H9 (cell line): ENCODE measurements at places on chromosomes 5 and 9. TPM values are rescaled to one million over a fixed set of nuclear protein-coding genes. Genes with fewer than 3 reads are reported as not detected.

- no peak for DNase-seq
Measured at GRCh38 chr5:172899436-172899835, 59.8 kb upstream of the RPL26L1 start.

GRCh38 chr5:103562453-103563157, at the start of gene NUDT12:
Gene NUDT12 (minus strand): TSS chr5:103562789. CDS start chr5:103560248, 2,541 bp downstream.
- DNase-seq = peak; percentile 91

- DNase-seq = no peak
Measured at GRCh38 chr9:89740722-89741121, 135.9 kb downstream of the GADD45G start.

DNA sequence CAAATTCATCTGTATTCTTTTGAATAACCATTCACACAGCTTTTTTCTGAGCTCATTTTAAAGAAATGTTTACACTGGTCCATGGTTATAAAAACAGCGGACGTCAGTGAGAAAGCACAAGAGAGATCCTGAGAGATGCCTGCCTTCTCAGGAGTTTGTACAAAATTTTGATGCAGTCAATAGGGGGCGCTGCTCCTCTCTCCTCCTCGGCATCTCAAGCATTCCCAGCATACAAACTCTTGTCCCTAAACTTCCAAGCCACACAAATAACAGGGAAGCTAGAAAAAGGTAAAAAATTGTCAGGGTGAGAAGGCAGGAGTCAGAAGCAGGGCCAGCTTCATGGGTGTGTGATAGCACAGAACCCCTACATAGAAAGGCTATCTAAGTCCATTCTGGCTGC, 11.2 kb upstream of the CCDC152 start:
- DNase-seq = peak; percentile 61

GRCh38 chr5:37198842-37199241, 50.3 kb downstream of the CPLANE1 start:
- DNase-seq = no peak

STC2 gene
- total RNA-seq = 73.5 and 77.7 TPM in 2 replicates

MAMDC2 gene
- 4.6 TPM in 2 replicates for total RNA-seq

GRCh38 chr5:139659695-139660101, 11.5 kb downstream of the CXXC5 start:
- DNase-seq = no peak

DNA sequence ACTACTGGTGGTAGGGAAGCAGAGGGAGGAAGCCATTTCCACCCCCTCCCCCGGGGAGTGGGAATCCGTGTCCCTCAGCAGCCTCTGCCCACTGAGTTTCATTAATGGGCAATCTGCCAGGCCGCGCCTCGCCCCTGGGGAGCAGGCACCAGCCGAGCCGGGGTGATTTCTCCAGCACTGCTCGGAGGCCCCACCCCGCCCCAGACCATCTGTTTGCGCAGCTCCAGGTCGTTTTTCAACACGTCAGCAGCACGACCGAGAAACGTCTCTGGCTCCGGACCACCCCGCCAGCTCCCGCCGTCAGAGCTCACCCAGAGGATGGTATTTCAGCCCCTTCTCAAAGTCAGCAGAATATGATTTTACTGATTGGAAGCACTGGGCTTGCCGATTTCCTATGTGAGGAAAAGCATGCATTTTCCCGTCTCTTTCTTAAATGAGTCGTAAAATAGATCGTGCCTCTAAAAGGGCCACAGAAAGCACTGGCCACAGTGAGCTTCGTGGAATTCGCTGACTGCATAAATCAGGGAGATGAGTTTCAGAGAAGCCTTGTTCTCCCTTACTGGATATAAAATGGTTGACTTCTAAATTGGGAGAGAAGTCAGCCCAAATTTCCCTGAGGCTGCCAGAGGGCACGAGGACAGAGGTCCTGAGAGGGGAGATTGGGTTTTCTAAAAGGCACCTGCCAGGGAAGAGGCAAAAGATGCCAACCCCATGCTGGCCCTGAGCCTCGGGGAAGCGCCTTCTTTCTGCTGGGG, 47.0 kb downstream of the OLFM1 start:
- DNase-seq = no peak

DNA sequence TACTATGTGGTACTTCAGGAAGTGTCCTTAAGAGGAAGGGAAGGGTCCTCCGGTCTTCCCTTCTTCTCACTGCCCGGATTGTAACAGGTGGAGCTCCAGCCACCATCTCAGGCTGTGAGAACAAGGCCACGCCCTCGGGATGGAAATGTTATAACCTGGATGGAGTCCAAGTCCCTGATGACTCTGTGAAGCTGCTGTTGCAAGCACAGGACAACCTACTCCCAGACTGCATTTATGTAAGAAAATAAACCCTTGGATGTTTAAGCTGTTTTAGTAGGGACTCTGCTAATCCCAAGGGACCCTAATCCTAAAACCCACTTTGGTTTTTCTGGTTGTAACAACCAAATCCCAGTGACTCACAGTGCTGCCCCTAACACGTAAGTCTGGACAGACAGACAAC, 221.6 kb downstream of the ACTL7B start:
- no peak for DNase-seq

LCNL1 gene
- 0.18 and 0.20 TPM in 2 replicates for total RNA-seq

CCL27 gene
- total RNA-seq = 0.28 and 1.0 TPM in 2 replicates

ADGRD2 gene
- total RNA-seq = 1.2 and 1.5 TPM in 2 replicates

- DNase-seq = no peak
Measured at GRCh38 chr5:119682372-119682771, 53.0 kb downstream of the FAM170A start.

PCDHGA7 gene
- total RNA-seq = 0.83 and 0.88 TPM in 2 replicates

DNA sequence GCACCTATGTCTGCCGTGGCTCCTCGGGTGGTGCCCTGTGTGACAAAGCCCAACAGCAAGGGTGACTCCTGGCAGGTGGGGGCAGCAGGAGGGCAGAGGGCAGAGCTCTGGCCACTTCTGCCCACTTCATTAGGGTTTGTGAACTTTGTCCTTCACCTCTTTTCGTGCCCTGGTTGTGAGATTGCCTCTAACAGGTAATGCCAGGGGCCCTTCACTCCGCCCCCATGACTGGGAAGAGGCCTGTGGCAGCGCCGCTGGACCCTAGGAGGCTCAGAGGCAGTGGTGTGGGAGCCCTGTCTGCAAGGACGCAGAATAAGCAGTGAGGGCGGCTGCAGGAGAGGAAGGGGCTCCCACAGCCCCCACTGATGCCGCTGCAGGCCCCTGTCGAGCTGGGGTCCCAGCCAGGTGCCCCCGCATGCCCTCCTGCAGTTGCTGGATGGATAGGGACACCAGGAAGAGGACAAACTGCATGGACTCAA, 108.7 kb upstream of the LMX1B start:
- no peak for DNase-seq

LECT2 gene
- total RNA-seq = not detected in 2 replicates
